ENCODE measurements at places on chromosomes 2 and 18.
A peak's percentile ranks its signal among the peaks of the same experiment; 100 is the strongest.

GRCh38 chr2:143480601-143481236 lies 351.5 kb downstream of the ARHGAP15 start:
- no peak for DNase-seq

DNA sequence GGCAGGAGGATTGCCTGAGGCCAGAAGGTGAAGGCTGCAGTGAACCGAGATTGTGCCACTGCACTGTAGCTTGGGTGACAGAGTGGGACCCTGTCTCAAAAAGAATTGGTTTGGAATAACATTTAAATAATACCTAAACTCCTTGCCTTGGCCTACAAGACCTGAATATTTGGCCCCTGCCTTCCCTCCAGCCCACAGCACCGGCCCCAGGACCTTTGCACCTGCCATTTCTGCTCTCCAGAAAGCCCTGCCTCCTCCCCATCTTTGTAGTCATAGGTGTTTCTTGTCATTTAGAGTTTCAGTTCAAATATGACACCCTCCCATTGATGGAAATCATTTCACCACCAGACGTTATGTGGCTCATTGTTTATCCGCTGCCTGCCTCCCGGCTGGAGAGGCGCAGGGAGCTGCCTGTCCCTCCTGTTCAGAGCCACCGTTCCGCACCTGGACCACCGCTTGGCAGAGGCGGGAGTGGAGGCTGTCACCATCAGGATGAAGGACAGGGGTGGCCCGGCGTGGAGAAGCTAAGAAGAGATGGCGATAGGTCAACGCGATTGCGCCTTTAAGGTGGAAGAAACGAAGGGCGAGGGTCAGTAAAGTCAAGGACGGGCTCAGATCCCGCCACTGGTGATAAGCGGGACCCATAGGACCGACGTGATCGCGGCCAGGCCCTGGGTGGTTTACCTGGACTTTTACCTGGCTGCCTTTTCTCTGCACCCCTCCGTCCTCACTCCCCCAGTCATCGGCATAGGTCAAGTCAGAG lies 638 bp upstream of the LPIN1 start:
- DNase-seq: no peak

DNA sequence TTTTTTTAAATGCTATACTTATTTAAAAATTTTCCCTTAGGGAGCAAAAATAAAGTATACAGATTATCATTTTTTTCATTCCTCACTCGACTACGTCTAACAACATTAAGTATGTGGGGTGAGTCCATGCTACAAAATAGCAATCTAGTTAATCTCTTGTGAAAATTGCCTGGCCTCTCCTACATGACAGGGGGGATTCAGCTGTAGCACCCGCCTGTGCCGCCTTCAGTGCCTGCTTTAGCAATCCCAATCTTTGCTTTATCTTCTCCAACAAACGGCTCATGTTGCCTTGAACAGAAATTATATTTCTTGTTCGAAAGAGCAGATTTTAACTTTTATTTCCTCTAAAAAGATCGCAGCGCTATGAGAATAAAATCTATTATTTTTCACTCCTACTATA lies 2.4 kb upstream of the SOX11 start:
- no peak for DNase-seq

DNA sequence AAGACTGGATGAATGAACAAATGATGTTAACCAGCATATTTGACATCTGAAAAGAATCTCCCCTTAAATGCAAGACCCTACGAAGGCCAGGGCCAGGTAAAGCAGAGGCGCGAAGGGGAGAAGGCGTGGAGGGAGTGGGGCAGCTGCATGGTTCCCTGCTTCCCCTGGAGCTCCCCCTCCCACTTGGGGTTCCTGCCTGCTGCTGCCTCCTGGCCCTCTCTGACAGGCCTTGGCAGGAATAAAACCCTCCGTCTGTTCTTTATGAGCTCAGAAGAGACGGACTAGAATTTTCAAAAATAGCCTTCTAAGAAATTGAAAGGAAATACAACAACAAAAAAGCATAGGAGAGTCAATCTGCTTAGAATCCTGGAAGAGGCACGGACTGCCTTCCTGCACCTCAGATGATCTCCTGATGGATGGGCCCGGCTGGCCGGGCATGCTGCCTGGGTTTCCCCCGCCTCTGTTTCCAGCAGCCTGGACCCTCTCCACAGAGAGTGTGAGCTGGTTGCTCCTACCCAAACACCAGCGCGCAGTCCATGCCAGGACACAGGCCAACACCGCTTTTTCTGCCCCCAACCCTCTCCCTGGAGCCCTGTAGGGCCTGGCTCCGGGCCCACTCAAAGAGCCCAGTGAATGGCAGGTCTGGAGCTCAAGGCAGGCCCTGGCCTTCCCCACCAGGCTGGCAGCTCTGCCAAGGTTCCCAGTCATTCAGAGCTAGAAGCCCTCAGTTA lies 23.9 kb downstream of the CFAP65 start:
- no peak for DNase-seq

DNA sequence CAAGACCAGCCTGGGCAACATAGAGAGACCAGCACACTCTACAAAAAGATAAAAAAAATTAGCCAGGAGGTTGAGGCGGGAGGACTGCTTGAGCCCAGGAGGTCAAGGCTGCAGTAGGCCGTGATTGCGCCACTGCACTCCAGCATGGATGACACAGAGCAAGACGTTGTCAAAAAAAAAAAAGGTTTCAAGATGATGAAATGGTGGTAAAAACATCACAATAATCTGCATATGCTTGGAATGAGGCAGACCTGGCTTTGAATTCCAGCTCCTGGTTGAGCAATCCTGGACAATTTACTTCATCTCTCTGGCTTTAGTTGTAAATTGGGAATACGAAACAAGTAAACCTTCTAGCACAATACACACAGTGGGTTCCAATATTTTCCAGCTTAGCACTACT lies 24.1 kb downstream of the USP40 start:
- DNase-seq: peak; percentile 75

DNA sequence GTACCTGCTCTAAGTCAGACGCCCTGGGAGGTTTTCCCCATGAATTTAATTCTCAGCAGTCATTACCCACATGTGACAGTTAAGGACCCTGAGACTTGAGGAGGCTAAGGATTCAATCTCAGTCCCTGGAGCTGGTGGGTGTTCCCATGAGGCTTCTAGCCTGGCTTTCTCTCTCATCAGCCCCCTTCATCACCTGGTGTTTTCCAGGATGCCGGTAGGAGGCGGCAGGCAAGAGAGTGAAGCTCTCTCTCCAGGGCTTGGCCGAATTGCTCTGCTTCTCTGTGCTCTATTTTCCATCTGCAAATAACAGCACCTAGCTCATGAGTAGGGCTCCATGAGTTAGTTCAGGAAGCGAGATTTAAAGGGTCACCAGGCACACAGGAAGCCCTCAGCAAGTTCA lies 241.9 kb downstream of the PTPRM start:
- no peak for DNase-seq

GRCh38 chr2:223532161-223532560 lies 70.0 kb downstream of the SCG2 start:
- peak; percentile 39 for DNase-seq

DNA sequence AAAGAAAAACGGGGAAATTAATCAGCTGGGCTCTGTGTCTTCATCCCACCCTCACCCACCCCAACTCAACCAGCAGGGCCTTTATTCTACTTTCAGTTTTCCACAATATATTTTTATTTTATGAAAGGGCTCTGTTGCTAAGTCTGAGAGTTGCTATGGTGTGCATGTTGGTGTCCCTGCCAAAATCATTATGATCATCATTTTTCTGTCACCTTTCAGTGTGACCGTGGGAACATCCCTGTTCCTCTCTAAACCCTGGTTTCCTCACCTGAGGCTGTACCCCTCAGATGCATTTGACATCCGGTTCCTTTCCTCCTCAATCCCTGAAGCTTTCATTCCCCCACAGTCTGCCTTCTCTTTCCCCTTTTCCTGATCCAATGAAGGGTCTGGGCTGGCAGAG lies 180.5 kb downstream of the ZFP36L2 start:
- no peak for DNase-seq

GRCh38 chr2:158484892-158485556 lies 28.3 kb downstream of the PKP4 start:
- DNase-seq: no peak

DNA sequence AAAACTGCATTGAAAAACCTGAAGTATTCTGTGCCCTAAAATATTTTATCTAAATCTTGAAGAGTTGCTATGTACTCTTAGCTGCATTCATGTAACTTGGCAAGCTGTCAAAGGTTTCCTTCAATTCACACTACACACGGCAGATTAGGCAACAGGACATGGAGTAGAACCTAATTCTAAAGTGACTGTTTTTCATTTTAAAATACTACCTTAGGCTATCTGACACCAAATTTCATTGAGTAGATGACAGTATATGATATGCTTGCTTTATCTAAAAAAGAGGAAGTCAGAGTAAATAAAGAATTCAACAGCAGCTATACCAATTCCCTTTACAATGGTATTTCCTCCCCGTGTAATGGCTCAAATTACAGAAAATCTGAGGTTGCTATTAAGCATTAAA lies 45.4 kb downstream of the EXOC6B start:
- DNase-seq: peak; percentile 50

- DNase-seq: no peak
Observed at GRCh38 chr2:31302940-31303563, 69.1 kb downstream of the EHD3 start.

- peak; percentile 93 for DNase-seq
Observed at GRCh38 chr2:179106676-179107428, 56.9 kb upstream of the CCDC141 start.

DNA sequence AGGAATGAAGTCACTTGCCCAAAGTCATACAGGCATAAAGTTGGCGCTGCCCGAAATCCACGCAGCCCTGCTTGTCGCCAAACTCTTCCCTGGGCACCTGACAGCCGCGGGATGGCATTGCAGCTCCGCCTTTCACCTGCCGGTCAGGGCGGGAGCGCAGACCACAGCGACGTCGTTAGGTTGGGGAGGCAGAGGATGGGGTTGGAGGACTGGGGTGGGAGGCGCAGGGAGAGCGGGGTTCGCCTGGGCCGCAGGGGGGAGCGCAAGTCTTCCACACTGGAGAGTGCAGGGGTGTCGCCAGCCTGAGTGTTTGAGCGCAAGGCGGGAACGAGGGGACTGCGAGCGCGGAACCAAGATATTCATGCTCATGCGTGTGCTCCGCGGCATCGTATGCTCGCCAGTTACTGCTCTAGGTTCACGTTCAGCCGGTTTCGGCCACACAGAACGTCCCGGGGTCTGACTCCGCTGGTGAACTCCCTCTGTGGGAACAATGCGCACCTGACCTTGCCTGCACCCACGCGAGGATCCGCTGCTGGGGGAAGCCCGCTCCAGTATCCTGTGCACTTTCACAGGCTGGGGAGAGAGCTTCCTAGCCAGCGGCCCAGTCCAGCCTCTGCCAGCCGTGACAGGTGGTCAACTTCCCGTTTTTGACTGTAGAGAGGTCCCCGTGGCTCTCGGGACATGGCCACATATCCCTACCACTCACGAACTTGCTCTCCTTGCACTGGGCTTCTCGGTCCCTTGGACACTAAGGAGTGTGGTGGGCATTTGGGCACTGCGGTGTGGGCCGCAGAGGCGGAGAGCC lies 767 bp upstream of the NPPC start:
- no peak for DNase-seq

GRCh38 chr2:196143730-196144131 lies 27.6 kb downstream of the STK17B start:
- DNase-seq: peak; percentile 66

GRCh38 chr2:236341067-236341466 lies 76.9 kb upstream of the ASB18 start:
- DNase-seq: no peak

- DNase-seq: no peak
Observed at GRCh38 chr18:34866739-34867138, 156.6 kb downstream of the DTNA start.

- no peak for DNase-seq
Observed at GRCh38 chr2:217837530-217837929, 165.3 kb downstream of the TNS1 start.
